Ascending aorta (tissue), 2 donors: ENCODE measurements at places on chromosomes 6 and 20. TPM values are rescaled to one million over a fixed set of nuclear protein-coding genes. Genes with fewer than 3 reads are reported as not detected.

DNA sequence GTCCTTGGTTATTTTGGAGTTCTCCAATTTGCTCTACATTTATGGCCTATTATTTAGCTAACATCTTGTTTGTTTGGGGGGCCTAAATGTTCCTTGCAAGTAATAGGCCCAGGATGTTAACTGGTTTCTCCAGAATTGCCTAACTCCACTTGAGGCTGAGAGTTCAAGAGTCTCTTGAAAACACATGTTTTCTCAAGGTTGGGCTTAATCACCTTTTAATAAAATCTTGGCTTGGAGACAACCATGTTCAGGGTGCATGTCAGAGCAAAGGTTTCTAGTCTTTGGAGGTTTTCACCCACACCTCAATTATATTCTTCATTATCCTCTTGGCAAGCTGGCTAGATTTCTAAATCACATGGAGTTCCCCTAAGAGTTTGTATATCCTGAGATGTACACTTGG lies 54.2 kb downstream of the KLHL31 start:
- H3K27ac ChIP-seq = no peak overlapping the region
- no peaks in the 10 kb centered on the region for H3K4me1 ChIP-seq
- no peaks in the 10 kb centered on the region for H3K27me3 ChIP-seq
- no peak for DNase-seq
- no peaks in the 10 kb centered on the region for H3K36me3 ChIP-seq

GRCh38 chr6:139439349-139439748 lies 64.9 kb upstream of the CITED2 start:
- H3K4me1 ChIP-seq = no peaks in the 10 kb centered on the region
- no peaks in the 10 kb centered on the region for H3K36me3 ChIP-seq
- H3K4me3 ChIP-seq = no peak overlapping the region
- DNase-seq = no peak
- H3K27ac ChIP-seq = no peak overlapping the region

- no peaks in the 10 kb centered on the region for H3K27me3 ChIP-seq
- no peaks in the 10 kb centered on the region for H3K36me3 ChIP-seq
- H3K27ac ChIP-seq = no peak overlapping the region
- H3K4me3 ChIP-seq = no peak overlapping the region
Measured at GRCh38 chr6:154218301-154218700, 138.3 kb downstream of the IPCEF1 start.

DNA sequence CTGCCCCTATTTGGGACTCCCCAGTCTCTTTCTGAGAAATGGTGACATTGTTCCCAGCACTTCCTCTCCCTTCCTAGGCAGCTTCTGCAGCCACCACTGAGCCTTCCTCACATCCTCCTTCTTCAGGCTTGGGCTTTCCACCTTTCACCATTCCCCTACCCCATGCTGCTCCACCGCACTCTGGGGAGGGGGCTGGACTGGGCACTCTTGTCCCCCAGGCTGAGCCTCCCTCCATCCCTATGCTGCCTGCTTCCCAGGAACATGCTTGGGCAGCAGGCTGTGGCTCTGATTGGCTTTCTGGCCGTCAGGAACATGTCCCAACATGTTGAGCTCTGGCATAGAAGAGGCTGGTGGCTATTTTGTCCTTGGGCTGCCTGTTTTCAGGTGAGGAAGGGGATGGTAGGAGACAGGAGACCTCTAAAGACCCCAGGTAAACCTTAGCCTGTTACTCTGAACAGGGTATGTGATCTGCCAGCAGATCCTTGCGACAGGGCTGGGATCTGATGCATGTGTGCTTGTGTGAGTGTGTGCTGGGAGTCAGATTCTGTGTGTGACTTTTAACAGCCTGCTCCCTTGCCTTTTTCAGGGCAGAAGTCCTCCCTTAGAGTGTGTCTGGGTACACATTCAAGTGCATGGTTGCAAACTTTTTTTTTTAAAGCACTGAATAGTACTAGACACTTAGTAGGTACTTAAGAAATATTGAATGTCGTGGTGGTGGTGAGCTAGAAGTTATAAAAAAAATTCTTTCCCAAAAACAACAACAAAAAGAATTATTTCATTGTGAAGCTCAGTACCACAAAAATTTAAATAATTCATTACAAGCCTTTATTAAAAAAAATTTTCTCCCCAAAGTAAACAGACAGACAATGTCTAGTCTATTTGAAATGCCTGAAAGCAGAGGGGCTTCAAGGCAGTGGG lies 2.1 kb upstream of the CDKN1A start:
- H3K27me3 ChIP-seq = no peaks in the 10 kb centered on the region
- no peak for DNase-seq
- H3K36me3 ChIP-seq = peaks cover 5% of the 10 kb centered on the region
- H3K4me1 ChIP-seq = peaks cover 8% of the 10 kb centered on the region
- peak overlapping the region; percentile 100 for H3K27ac ChIP-seq
- H3K4me3 ChIP-seq = peak overlapping the region; percentile 75

GRCh38 chr6:90343576-90343975 lies 46.9 kb upstream of the BACH2 start:
- H3K4me3 ChIP-seq = no peak overlapping the region
- no peaks in the 10 kb centered on the region for H3K36me3 ChIP-seq
- H3K27me3 ChIP-seq = no peaks in the 10 kb centered on the region
- DNase-seq = no peak

GRCh38 chr6:35428421-35429149 lies 23.6 kb upstream of the FANCE start:
- no peak overlapping the region for H3K27ac ChIP-seq
- DNase-seq = no peak
- no peaks in the 10 kb centered on the region for H3K4me1 ChIP-seq
- no peak overlapping the region for H3K4me3 ChIP-seq
- peaks cover 26% of the 10 kb centered on the region for H3K36me3 ChIP-seq

GRCh38 chr20:57620274-57620990 lies at the start of gene ZBP1:
Gene ZBP1, minus strand, starts transcription at chr20:57620426. Its CDS starts 131 bp downstream, at chr20:57620295.
- H3K4me1 ChIP-seq = no peaks in the 10 kb centered on the region
- H3K27ac ChIP-seq = no peak within 1 kb of the TSS
- no peaks in the 10 kb centered on the region for H3K36me3 ChIP-seq
- DNase-seq = no peak
- H3K27me3 ChIP-seq = no peaks in the 10 kb centered on the region
- H3K4me3 ChIP-seq = no peak within 1 kb of the TSS

- DNase-seq = no peak
- H3K27me3 ChIP-seq = no peaks in the 10 kb centered on the region
- H3K4me3 ChIP-seq = no peak overlapping the region
- no peaks in the 10 kb centered on the region for H3K36me3 ChIP-seq
- H3K27ac ChIP-seq = no peak overlapping the region
Measured at GRCh38 chr6:96972689-96973088, 48.2 kb downstream of the KLHL32 start.

Gene MICAL1
- total RNA-seq = 55.6 TPM

Gene MTO1
- 12.5 TPM for total RNA-seq

Gene EYS
- not detected for total RNA-seq

Gene ADGRF4
- total RNA-seq = not detected

Gene L3MBTL1
- total RNA-seq = 13.1 TPM
